KG1 (cell line): ENCODE measurements at places on chromosomes 6 and 20.

GRCh38 chr6:42341221-42341620, 110.5 kb downstream of the TRERF1 start:
- DNase-seq = no peak

DNA sequence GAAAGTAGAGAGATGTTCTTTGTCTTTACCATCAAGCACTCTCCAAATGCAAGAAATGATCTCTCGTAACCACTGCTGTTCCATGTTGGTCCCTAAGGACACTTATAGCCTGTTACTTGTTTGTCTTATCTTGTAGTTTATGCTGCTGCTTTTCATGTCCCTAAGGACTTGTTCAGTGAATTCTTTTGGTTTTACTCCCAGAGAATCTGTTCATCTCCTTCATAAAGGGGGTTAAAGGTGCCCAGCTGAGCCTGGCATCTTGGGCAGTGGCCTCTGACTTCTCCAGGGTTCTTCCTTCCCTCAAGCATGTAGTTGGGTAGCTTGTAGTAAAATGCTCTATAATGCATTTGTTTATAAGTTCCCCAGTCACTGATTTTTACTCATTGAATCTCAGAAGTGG, 864 bp upstream of the PKIG start:
- no peak for DNase-seq

DNA sequence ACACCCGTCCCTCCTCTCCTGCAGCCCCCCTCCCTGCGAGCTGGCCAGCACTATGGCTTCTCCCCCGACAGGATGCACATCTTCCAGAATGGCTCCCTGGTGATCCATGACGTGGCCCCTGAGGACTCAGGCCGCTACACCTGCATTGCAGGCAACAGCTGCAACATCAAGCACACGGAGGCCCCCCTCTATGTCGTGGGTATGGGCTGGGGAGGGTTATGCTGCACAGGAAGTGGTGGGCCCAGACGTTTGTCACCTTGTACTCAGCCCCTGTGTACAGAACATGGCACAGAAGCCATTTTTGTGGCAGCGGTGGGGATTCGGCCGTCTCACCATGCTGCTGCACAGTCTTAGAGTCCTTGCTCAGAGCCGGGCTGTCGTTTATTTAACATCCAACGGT, 29.0 kb upstream of the SRF start:
- DNase-seq = no peak

DNA sequence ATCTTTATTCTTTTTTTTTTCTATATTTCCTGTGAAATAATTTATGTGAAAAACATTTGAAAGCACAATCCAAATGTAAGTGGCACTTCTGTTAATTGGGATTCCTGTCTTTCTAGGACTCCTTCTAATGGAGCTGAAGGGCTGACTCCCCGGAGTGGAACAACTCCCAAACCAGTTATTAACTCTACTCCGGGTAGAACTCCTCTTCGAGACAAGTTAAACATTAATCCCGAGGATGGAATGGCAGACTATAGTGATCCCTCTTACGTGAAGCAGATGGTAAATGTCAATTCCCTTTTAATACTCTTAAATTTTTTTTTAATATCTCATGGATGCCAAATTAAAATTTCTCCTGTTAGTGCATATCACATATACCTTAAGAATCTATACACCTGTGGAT, 35.0 kb downstream of the CDC5L start:
- no peak for DNase-seq

GRCh38 chr20:17750722-17751045, 50.9 kb downstream of the BANF2 start:
- no peak for DNase-seq

DNA sequence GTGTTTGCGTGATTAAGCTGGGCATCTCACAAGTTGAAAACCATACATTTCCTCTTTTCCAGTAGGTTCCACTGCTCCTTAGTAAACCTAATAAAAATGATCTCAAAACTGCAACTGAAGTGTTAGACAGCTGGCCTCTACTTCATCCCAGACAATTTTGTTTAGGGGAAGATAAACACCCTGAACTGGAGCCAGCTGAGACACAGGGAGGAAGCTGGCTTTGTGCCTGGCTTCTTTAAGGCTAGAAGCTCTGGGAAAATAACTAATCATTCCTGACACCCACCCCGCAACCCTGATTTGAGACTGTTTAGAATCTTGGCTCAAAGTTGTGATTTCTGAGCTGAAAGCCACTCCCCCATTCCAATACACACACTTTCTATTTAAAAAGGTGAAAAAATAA, 11.6 kb downstream of the PTPRT start:
- no peak for DNase-seq

DNA sequence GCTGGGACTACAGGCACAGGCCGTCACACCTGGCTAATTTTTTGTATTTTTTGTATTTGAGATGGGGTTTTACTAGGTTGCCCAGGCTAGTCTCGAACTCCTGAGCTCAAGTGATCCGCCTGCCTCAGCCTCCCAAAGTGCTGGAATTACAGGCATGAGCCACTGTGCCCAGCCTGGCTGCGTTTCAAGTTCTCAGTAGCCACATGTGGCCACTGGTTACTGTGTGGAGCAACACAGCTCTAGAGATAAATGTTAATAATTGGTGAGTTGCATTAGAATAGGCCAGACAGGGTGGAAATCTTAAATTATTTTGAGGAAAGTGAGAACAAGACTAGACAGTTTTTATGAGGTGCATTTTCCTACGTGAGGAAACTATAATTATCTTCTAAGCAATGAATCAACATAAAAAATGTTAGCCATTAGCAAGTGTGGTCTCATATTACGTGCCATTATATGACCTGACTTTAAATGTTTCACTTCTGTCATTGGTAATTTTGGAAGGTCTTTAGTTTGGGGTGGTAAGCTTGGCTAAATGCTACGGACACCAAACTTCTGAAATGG, 129.6 kb downstream of the PLEKHG1 start:
- no peak for DNase-seq

DNA sequence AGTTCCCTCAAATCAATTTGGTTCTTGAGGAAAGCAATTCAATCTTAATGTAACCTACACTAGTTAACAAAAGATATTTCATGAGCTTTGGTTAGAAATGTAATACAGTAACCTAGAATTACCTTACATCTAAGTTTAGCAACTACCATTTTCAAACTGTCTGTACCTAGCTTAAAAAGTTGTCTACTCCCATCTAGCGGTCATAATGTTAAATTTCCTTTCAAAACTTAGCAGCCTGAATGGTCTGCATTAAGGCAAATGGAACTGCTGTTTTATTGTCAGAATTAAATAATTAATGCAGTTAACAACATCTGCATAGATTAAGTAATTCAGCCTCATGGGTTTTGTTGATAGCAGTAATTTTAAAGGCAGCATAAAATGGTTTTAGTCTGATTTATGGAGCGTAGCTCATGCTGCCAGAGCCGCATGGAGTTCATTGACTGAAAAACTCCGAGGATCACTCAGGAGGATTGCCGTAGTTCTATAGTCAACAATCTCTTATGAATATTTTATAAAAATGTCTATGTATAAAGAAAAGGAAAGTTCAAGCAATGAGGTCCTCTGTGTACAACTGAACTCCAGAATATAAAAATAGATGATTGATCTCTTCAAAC, 485.4 kb upstream of the MANEA start:
- no peak for DNase-seq
